PC-3 (cell line): ENCODE measurements at places on chromosomes 4 and X. TPM values are rescaled to one million over a fixed set of nuclear protein-coding genes. Genes with fewer than 3 reads are reported as not detected.

GRCh38 chr4:127421437-127421836 is 211.3 kb upstream of the INTU start:
- no peaks in the 10 kb centered on the region for H3K36me3 ChIP-seq
- DNase-seq = no peak
- no peaks in the 10 kb centered on the region for H3K4me1 ChIP-seq
- no peak overlapping the region for H3K27ac ChIP-seq
- H3K4me3 ChIP-seq = no peak overlapping the region

GRCh38 chrX:147847999-147848398 is 63.7 kb upstream of the FMR1 start:
- no peaks in the 10 kb centered on the region for H3K4me1 ChIP-seq
- no peaks in the 10 kb centered on the region for H3K36me3 ChIP-seq
- DNase-seq = peak; percentile 5

GRCh38 chr4:8575457-8575856 is 4.7 kb upstream of the GPR78 start:
- H3K36me3 ChIP-seq = no peaks in the 10 kb centered on the region
- no peak overlapping the region for H3K4me3 ChIP-seq
- H3K27me3 ChIP-seq = no peaks in the 10 kb centered on the region
- DNase-seq = no peak
- peaks cover 5% of the 10 kb centered on the region; the same call in 1 of the 2 replicates for H3K4me1 ChIP-seq
- H3K27ac ChIP-seq = no peak overlapping the region

GRCh38 chr4:20126906-20127305 is 124.8 kb upstream of the SLIT2 start:
- no peaks in the 10 kb centered on the region for H3K36me3 ChIP-seq
- H3K4me1 ChIP-seq = peaks cover 15% of the 10 kb centered on the region
- H3K27ac ChIP-seq = peak overlapping the region; percentile 75
- DNase-seq = peak; percentile 80

GRCh38 chr4:100285121-100285520 is 94.9 kb upstream of the DDIT4L start:
- H3K27ac ChIP-seq = no peak overlapping the region
- H3K4me1 ChIP-seq = 0 out of 2 replicates have a peak, but pooled peaks cover 10% of the 10 kb centered on the region
- no peaks in the 10 kb centered on the region for H3K27me3 ChIP-seq

GRCh38 chr4:21447301-21448054 is 501.1 kb downstream of the KCNIP4 start:
- no peaks in the 10 kb centered on the region for H3K27me3 ChIP-seq
- no peaks in the 10 kb centered on the region for H3K36me3 ChIP-seq
- no peak overlapping the region for H3K4me3 ChIP-seq
- no peak overlapping the region for H3K27ac ChIP-seq
- H3K4me1 ChIP-seq = no peaks in the 10 kb centered on the region

DNA sequence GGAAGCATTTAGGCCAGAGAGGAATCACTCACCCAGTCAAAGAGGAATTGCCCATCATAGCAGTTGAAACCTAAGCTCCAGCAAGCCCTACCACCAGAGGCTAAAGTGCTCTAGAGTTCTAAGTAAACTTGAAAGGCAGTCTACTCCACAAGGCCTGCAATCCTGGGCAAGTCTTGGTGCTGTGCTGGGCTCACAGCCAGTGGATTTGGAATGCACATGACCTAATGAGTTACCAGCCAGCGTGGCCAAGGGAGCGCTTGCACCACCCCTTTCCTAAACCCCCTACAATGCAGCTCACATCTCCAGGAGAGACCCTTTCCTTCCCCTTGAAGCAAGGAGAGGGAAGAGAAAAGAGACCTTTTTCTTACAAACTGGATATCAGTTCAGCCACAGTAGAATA is 445.7 kb downstream of the GASK1B start:
- no peaks in the 10 kb centered on the region for H3K4me1 ChIP-seq
- no peak for DNase-seq
- H3K27ac ChIP-seq = no peak overlapping the region
- no peak overlapping the region for H3K4me3 ChIP-seq
- H3K36me3 ChIP-seq = no peaks in the 10 kb centered on the region
- H3K27me3 ChIP-seq = no peaks in the 10 kb centered on the region

DNA sequence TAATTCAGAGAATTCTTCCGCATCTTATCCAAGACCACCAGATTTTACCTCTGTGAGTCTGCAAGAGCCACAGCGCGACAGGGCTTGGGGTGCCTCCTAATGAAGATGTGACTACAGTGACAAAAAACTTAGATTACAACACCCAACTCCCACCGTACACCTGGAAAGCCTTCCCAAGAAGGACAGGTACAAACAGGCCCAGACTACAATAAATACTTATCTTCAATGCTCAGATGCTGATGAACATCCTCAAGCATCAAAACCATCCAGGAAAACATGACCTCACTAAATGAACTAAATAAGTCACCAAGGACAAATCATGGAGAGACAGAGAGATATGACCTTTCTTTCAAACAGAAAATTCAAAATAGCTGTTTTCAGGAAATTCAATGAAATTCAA is 20.8 kb upstream of the ABCG2 start:
- no peaks in the 10 kb centered on the region for H3K36me3 ChIP-seq
- H3K4me1 ChIP-seq = peaks cover 12% of the 10 kb centered on the region
- H3K27me3 ChIP-seq = no peaks in the 10 kb centered on the region
- no peak for DNase-seq

DNA sequence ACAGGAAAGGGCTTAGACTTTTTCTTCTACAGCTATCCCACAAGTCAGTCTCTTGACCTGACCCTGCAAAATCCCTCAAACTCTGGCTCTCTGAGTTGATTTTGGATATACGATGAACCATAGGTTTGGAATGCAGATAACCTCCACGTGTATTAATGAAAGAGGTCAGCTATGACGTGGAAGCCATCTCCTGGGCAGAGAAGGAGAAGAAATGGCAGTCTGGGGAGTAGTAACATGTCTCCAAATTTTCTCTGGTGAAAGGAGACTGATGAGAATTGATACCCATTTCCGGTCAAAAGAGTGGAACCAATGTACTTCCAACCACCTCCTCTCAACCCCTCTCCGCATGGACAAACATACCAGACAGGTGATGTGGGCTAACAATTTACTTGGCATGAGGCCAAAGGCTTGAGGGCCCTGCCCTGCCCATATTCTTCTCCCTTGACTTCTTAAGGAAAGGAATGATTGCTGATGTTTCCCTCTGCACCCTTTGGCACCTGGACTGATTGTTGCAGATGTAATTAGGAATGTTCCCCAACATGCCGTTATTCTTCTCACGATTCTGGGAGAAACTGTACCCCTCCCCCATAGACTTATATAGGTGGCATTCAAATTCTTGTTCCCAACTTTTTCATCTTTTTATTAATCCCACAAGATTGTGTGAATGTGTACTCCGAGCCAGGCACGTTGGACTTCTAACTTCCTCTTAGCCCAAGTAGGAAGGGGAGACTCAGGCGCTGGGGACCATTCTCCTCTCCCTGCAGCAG is 580 bp upstream of the PLS3 start:
- H3K27ac ChIP-seq = peak overlapping the region; percentile 95
- H3K4me3 ChIP-seq = peak overlapping the region; percentile 93
- 0 out of 2 replicates have a peak, but pooled peaks cover 5% of the 10 kb centered on the region for H3K36me3 ChIP-seq
- DNase-seq = peak; percentile 92
- H3K4me1 ChIP-seq = peaks cover 46% of the 10 kb centered on the region
- H3K27me3 ChIP-seq = no peaks in the 10 kb centered on the region

DNA sequence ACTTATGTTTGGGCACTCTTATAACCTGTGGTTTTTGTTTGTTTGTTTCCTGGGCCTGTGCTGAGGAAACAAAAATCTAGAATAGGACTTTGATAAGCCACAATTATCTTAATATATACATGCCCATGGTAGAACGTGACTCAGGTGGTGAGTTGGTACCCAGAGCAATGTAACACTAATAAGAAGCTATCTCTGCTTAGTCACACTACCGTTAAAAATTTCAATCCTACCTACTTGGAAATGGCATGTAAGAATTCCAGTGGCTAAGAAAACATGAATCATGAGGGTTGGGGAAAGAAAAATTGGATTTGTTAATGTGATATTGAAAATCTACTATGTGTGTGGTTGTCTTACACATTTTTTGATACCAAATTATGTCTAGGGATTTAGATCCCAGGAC is 30.5 kb upstream of the ADGRG2 start:
- H3K4me3 ChIP-seq = no peak overlapping the region
- no peaks in the 10 kb centered on the region for H3K27me3 ChIP-seq
- no peaks in the 10 kb centered on the region for H3K36me3 ChIP-seq
- H3K27ac ChIP-seq = no peak overlapping the region
- peak; percentile 69 for DNase-seq
- peaks cover 8% of the 10 kb centered on the region; the same call in 1 of the 2 replicates for H3K4me1 ChIP-seq

DNA sequence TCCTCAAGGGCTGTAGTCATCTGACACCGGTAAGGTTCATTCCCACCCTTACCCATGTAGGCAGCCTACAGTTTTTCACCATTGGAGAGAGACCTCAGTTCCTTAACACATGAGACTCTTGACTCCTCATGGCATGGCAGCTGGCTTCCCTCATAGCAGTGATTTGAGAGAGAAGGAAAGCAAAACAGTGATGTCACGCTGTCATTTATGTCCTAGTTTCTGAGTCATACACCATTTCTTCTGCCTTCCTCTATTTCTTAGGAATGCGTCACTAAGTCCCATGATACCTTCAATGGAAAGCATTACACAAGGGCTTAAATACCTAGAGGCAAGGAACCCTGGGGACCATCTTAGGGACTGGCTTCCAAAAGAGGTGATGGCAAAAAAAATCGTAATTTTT is 226.1 kb downstream of the SPCS3 start:
- peaks cover 30% of the 10 kb centered on the region for H3K4me1 ChIP-seq
- no peak overlapping the region for H3K4me3 ChIP-seq
- no peak for DNase-seq
- no peak overlapping the region for H3K27ac ChIP-seq

GRCh38 chr4:112403101-112403945 is 106.2 kb downstream of the ALPK1 start:
- no peaks in the 10 kb centered on the region for H3K27me3 ChIP-seq
- no peak for DNase-seq
- no peaks in the 10 kb centered on the region for H3K36me3 ChIP-seq
- H3K27ac ChIP-seq = no peak overlapping the region
- no peak overlapping the region for H3K4me3 ChIP-seq

DNA sequence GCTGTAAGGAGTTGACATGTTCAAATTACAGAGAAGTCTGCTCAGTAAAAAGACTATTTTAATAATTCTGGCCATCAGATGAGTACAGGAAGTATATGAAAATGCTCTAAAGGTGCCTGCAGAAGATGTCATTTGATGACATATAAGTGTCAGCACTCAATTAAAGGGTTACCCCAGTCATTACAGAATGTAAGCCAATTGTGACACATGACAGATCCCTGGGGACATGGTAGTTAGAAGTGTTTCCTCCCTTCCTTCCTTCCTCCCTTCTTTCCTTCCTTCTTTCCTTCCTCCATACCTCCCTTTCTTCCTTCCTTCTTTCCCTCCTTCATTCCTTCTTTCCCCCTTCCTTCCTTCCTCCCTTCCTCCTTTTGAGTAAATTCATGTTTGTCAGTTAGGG is 453.0 kb downstream of the RAPGEF2 start:
- H3K27me3 ChIP-seq = no peaks in the 10 kb centered on the region
- no peaks in the 10 kb centered on the region for H3K36me3 ChIP-seq
- no peak for DNase-seq

DNA sequence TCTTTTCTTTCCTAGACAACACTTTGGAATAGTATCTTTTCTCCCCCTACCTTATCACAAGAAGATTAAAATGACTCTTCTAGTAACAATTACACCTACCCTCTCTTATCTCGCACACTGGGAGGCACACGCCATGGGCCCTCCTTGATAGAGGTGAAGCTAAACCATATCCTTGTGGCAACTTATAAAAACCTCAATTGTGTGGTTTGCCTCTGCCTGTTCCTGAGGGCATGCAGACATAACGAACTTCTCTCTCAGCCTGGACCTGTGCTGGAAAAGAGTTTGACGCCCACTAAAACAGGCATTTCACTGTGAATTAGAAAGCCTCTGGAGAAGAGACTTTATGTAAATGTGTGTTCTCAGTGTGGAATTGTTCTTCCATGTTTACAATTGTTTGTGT is 141.2 kb downstream of the NDST3 start:
- no peak overlapping the region for H3K4me3 ChIP-seq
- no peak for DNase-seq
- no peak overlapping the region for H3K27ac ChIP-seq

GRCh38 chr4:27000122-27000521 is 139.5 kb downstream of the STIM2 start:
- no peak overlapping the region for H3K27ac ChIP-seq
- peaks cover 25% of the 10 kb centered on the region for H3K4me1 ChIP-seq
- no peaks in the 10 kb centered on the region for H3K36me3 ChIP-seq
- no peak overlapping the region for H3K4me3 ChIP-seq
- DNase-seq = no peak

GRCh38 chr4:183286590-183287308 is 33.3 kb downstream of the CLDN22 start:
- no peak overlapping the region for H3K27ac ChIP-seq
- peaks cover 7% of the 10 kb centered on the region; the same call in 1 of the 2 replicates for H3K36me3 ChIP-seq
- H3K4me1 ChIP-seq = peaks cover 16% of the 10 kb centered on the region; the same call in 1 of the 2 replicates
- H3K27me3 ChIP-seq = no peaks in the 10 kb centered on the region
- no peak overlapping the region for H3K4me3 ChIP-seq

DNA sequence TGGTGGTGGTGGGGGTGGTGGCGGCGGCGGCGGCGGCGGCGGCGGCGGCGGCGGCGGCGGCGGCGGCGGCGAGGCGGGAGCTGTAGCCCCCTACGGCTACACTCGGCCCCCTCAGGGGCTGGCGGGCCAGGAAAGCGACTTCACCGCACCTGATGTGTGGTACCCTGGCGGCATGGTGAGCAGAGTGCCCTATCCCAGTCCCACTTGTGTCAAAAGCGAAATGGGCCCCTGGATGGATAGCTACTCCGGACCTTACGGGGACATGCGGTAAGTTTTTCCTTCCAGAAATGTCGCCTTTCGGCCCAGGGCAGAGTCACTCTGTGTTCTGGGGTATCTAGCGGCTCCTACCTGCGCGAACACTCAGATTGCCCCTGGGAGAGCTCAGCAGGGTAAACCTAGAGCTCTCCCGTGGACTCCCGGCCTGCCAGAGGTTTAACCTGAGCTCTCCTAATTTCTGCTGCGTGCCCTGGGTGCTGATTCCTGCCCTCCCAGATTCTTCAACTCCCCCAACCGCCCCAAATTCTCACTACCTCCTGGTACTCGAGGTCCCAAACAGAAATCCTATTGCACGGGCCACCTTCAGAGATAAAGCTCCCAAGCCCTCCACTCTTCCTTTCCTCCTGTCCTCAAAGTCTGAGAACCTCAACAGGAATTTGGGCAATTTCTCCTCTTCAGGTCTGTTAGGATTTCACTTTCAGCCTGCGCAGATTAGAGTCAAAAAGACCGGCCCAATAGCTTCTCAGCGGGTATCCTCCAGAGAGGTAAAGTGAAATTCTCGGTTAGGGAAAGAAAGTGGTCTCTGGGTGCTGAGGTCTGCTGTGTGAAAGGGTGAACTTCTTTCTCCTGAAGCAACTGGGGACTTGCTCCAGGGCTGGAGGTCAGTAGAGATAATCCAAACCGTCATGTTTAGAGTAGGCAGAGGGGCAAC is 2.9 kb downstream of the AR start:
- H3K4me3 ChIP-seq = no peak overlapping the region
- no peak overlapping the region for H3K27ac ChIP-seq
- H3K4me1 ChIP-seq = no peaks in the 10 kb centered on the region
- H3K36me3 ChIP-seq = no peaks in the 10 kb centered on the region
- no peak for DNase-seq
- H3K27me3 ChIP-seq = peaks cover 57% of the 10 kb centered on the region

DUSP9 gene
- 10.7 and 13.0 TPM in 2 replicates for total RNA-seq

PABPC5 gene
- 0.35 and 0.40 TPM in 2 replicates for total RNA-seq

ADAMTS3 gene
- total RNA-seq = 3.2 and 3.5 TPM in 2 replicates

GSX2 gene
- total RNA-seq = not detected in 2 replicates

GALNT7 gene
- 13.8 and 16.3 TPM in 2 replicates for total RNA-seq

TRPC3 gene
- not detected in 2 replicates for total RNA-seq

LRIT3 gene
- total RNA-seq = 0.11 TPM in 1 of 2 replicates, not detected in the other

APLN gene
- total RNA-seq = 8.5 and 11.6 TPM in 2 replicates
